ENCODE measurements at places on chromosomes 7 and 10.
A peak's percentile ranks its signal among the peaks of the same experiment; 100 is the strongest.

DNA sequence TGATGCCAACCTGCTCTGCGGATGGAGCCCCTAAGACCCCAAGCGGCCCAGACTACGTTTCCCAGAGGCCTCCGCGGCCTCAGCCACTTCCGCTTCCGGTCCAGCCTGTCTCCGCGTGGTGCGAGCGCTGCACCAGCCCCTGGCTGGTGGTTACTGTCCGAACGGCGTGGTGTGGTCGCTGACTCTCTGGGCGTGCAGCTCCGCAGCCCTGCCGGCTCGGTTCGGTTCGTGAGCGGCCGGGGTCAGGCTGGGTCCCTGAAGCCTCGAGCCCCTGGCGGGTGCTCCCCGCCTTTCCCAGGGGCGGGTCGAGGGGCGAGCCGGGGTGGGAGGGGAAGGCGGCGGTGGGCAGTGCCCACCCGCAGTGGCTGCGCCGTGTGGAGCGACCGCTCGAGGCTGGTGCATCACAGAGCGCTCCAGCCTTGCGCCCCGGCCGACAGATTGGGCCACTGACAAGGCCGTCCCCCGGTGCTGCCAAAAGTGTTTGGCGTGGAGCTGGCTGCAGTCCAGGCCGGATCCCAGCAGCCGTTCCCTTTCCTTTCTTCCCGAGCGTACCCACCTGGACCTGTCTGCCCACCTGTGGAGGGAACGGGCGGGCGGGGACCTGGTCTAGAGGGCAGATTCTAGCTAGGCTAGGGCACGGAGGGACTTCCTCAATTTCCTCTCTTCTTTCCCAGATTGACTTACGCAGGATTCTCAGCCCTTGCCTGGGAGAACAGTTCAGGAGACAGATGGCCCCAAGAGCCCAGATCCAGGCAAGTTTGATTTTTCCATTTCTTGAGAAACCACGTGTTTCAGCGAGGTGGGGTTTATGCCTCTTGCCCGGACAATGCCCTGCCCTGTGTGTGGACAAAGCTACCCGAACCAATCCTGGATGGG, at the start of gene ZNF485:
Gene ZNF485, plus strand, starts transcription at position 116 of the 876 bp plus-strand sequence. Its CDS starts 613 bp downstream, at position 729.
- peak; percentile 68 for DNase-seq

DNA sequence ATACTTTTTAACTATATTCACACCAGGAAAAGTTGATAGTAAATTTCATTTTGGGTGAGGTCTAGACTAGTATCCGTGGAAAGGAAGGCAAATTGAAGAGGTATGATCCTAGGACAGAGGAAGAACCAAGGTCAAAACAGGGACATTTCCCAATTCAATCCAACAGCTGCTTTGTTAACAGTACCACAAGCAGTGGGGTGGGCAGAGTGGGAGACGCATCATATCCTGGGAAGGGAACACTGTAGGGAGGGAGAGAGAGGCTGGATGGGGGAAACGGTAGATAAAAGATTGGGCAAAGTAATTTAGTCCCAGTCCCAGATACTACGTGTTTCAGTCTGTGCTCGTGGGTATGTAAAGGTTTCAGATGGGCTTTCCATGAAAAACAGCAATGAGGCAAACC, 9.2 kb upstream of the FAS start:
- DNase-seq = no peak

GRCh38 chr7:144738708-144739314, 97.0 kb downstream of the TPK1 start:
- DNase-seq = peak; percentile 68

GRCh38 chr10:22723343-22723779, 9.0 kb upstream of the PIP4K2A start:
- no peak for DNase-seq

DNA sequence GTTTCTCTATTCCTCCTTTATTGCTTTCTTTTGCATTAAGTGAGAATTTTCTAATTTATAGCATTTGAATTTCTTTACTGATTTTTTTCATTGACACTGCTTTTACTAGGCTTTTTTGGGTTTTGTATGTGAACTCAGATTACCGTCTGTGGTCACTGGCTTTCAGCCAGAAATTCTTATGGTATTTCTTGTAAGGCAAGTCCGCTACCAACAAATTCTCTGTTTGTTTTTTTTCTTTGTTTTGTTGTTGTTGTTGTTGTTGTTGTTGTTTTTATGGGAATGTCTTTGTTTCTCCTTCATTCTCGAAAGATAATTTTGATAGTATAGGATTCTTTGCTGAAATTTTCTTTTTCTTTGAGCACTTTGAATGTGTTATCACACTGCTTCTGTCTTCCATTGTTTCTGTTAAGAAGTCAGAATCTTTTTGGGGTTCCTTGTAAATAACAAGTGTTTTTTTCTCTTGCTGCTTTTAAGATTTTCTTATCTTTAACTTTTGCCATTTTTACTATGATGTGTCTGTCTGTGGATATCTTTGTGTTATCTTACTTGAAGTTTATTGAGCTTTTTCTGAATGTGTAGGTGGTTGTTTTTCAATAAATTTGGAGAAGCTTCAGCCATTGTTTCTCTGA, 7.2 kb downstream of the NET1 start:
- no peak for DNase-seq

DNA sequence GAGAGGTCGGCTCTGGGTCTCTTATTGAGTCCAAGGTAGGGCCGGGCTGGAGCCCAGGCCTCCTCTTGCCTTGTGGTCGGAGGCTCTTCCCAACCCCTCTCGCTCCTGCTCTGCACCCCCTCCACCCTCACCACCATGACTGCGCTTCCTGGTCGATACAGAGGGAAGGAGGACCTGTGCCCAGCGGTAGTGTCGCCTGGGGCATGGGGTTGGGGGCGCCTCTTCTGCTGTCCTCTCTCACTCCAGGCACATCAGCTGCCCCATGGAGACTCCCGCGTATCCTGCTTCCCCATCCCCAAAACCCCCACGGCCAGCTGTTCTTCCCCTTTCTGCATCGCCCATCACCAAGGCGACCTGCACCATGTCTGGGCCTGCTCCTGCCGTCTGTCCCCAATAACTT, 44.4 kb downstream of the TMEM270 start:
- DNase-seq = no peak

DNA sequence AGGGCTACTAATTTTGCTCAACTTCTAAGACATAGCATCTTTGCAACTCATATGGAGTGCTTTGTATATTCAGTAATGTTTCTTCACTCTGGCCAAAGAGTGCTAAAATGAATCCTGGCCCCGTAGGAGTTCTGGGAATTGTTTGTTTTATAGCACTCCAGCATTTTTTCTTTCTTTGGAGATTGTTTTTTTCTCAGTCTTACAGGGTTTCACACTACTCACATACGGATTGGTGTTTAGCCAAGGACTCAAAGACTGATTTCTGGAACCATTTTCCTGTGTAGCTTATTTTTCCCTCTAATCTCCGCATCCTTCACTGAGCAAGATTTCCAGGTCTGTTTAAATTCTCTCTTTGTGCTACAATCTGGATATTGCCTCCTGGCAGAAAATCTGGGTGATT, 6.4 kb downstream of the TAS2R41 start:
- DNase-seq = no peak

GRCh38 chr10:103803941-103804340, 51.4 kb downstream of the SH3PXD2A start:
- DNase-seq = no peak

GRCh38 chr10:69383558-69383957, 33.2 kb downstream of the TACR2 start:
- no peak for DNase-seq

DNA sequence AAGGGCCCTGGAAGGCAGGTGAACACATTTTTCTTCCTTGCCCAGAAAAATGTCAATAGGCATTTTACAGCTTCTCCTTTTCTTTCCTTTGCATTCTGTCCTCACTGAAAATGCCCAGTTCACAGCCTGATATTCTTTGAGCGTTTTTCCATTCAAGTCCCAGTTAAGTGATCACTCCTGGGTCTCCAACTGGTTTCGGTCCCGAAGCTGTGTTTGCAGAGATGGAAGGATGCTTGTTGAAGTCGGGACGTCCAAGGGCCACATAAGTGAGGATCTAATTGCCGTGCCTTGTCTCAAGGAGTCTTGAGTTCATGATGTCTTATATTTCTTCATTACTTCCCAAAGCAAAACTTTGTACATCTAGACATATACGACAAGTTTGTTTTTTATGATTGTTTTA, 208.7 kb upstream of the PRKCQ start:
- no peak for DNase-seq

- DNase-seq = no peak
Measured at GRCh38 chr7:18770154-18770811, 274.7 kb downstream of the HDAC9 start.

DNA sequence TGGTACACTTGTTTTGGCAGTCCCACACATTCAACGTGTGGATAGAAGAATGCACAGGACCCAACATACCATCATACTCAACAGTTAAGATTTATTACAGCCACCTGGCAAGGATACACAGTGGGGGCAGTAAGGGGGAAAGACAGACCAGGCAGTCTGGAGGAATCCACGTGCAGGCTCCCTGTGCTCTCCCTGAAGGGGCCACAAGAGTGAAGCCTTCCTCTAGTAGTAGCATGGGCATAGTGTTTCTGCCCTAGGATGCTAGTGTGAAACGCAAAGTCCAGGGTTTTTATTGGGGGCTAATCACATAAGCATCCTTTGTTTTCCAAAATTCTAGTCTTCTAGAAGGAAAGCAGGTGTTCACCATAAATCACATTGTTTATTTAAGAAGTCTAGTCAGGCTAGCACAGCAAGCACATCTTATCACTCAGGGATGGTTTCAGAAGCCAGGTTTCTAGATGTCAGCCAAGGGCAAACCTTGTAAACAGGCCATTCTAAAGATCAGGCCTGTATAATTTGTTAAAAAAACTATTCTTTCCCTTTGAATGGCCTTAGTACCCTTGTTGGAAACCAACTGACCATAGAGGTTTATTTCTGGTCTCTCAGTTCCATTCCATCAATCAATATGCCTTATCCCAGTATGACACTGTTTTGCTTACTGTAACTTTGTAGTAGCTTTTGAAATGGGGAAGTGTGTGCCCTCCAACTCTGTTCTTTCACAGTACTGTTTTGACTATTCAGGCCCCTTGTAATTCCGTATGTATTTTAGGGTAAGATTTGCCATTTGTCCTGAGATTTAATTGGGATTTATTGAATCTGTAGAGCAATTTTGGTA, 12.4 kb upstream of the TFAM start:
- no peak for DNase-seq

GRCh38 chr10:15606377-15606776, 113.3 kb downstream of the ITGA8 start:
- no peak for DNase-seq

GRCh38 chr10:86078639-86079035, 288.0 kb downstream of the GRID1 start:
- DNase-seq = no peak

DNA sequence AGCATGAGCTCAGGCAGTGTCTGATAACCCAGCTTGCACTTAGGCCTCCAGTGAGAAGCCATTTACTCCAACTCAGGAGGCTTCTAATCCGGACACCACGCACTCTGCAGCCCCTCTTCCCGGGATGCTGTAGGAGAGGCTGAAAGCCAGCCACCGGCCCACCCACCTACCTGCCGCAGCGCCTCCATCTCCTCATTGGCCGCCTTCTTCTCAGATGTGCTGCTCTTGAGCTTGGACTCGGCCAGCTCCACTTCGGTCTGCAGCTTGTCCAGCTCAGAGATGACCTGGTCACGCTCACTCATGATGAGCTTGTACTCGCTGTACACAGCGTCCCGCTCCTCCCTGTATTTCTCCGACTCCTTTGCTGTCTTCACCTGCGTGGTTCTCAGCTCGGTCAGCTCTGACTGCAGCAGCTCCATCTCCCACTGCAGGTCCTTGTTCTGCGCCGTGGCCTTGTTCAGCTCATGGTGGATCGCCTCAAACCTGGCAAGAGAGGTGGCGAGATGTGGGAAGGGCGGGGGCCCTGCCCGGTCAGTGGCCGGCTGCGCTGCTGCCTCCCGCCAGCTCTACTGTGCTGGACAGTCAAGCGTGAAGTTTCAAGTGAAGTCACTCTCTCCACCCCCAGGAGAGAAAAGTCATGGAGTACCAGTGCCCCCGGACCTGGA, 84.7 kb downstream of the DLG5 start:
- DNase-seq = no peak

- peak; percentile 57 for DNase-seq
Measured at GRCh38 chr10:60237977-60238758, 151.5 kb downstream of the ANK3 start.

GRCh38 chr10:86303626-86304025, 63.0 kb downstream of the GRID1 start:
- no peak for DNase-seq

DNA sequence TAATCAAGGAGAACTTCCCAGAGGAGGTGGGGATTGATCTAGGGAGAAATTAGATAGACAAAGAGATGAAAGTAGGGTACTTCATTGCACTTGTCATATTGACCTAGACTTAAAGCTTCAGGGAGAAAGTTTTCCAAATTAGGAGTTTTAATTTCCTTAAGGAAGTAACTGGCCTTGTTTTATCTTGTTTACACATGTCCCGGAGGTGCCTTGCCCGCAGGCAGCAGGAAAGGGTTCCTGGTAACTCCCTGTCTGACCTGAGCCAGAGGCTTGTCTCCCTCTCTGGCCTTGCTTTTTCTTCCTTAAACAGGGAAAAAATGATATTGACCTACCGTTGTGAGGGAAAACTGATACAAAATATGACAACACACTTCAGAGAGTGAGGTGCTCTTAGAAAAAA, 181.6 kb downstream of the EVX1 start:
- DNase-seq = no peak

DNA sequence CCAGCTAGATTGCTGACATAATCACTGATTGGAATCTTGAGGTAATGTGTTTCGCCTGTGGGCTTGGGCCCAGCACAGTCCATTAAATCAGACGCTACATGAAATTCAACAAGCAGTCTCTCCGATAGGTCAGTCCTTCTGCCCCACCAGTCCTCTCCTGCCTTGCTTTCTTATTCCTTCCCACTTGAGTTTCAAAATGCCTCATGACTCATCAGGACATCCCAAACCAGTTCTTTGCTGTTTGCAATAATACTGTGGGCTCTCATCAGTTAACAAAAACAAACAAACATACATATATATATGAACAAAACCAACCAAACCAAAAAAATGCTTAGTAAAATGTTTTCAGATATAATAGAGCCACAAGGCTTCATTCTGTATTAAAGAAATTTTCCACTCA, 599.0 kb downstream of the SORCS1 start:
- no peak for DNase-seq

- DNase-seq = no peak
Measured at GRCh38 chr7:106883456-106884026, 18.5 kb downstream of the PIK3CG start.

DNA sequence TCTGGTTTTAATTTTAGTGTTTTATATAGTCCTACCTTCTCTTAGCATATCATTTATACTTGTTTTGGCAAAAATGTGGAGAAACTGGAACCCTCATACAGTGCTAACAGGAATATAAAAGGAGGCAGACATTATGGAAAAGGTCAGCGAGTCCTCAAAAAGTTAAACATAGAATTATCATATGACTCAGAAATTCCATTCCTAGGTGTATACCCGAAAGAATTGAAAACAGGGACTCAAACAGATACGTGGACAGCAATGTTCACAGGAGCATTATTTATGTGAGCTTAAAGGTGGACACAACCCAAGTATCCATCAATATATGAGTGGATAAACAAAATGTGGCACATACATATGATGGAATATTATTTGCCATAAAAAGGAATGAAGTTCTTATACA, 51.5 kb downstream of the VAX1 start:
- DNase-seq = no peak

GRCh38 chr10:123666318-123667236, at the start of gene GPR26:
TSS of gene GPR26 (plus strand) at chr10:123666355. CDS start at chr10:123666408, 53 bp downstream.
- no peak for DNase-seq
